Stimulated activated CD4-positive, alpha-beta T cell treated with anti-CD3 and anti-CD28 coated beads, TNF-alpha, amount 100 ng/mL, for 4 hours (primary cell): ENCODE measurements at places on chromosomes 7 and 10.

- DNase-seq = no peak
These were observed 156.3 kb upstream of the PRSS58 start for GRCh38 chr7:142414135-142414534.

- DNase-seq = no peak
These were observed 75.7 kb upstream of the PDE1C start for GRCh38 chr7:32145911-32146310.

DNA sequence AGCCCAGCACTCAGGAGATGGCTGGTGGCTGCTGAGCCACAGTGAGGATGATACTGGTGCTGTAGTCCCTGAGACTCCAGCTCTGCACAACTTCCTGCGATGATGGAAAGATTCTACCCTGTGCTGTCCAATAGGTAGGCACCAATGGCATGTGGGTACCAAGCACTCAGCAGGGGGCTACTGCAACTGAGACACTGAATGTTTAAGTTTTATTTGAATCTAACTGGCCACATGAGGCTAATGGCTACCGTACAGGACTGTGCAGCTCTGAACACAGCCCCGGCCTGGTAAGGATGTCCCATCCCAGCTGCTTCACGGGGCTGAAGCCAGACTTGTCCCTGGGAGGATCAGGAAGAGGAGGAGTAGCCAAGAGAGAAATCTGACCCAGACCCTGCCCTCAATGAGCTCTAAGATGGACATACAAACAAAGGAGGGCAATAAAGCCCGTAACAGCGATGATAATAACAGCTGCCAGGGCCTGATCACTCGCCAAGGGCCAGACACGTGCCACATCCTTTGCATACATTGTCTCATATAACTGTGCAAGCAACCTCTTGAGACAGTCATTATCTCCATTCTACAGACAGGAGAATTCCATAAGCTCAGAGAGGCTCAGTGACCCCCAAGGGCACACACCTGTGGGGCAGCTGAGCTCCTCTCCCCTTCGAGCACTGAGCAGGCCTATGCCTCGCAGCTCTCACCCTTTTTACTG lies 3.8 kb downstream of the GPRIN2 start:
- no peak for DNase-seq

DNA sequence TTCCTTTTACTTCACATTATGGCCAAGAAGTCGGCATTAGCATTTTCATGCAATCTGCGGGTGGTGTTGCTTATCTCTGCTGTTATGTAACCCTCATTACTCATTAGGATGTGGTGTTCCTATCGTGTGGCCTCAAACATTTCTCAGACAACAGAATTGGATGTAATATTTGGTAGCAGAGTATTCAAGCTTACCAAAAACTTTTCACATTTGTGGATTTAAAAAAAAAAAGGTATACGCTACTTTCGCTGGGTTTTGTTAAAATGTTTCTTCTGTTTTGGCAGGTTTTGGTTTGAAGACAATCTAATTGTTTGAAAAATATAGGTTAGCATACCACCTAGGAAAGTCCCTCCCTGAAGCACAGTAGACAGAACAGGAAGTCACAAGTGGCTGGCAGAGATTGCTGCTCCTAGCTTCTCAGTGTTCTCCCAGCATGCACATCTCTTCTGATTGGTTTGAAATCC lies 128.8 kb downstream of the GATA3 start:
- no peak for DNase-seq

DNA sequence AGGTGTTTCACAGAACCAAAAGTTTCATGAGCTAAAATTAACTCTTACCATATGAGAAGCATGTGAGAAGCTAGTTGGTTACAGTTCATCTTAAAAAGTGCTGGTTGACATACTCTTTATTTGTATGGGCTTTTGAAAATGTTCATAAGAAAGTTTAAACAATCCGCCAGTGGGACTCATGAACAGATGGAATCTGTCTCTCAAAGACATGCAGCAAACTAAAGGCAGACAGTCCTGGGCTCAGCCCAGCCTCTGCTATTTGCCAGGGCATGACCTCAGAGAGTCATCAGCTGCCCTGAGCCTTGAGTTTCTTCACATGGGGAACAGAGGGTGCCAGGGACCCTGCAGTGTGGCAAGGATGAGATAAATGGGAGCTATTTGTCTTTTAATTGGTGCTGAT lies 3.2 kb downstream of the PYROXD2 start:
- no peak for DNase-seq

- no peak for DNase-seq
These were observed 89.0 kb downstream of the JMJD1C start for GRCh38 chr10:63376560-63377304.

GRCh38 chr10:92848037-92848440 lies 281 bp upstream of the EXOC6 start:
- no peak for DNase-seq

GRCh38 chr7:95589031-95589430 lies 7.3 kb downstream of the PDK4 start:
- no peak for DNase-seq

DNA sequence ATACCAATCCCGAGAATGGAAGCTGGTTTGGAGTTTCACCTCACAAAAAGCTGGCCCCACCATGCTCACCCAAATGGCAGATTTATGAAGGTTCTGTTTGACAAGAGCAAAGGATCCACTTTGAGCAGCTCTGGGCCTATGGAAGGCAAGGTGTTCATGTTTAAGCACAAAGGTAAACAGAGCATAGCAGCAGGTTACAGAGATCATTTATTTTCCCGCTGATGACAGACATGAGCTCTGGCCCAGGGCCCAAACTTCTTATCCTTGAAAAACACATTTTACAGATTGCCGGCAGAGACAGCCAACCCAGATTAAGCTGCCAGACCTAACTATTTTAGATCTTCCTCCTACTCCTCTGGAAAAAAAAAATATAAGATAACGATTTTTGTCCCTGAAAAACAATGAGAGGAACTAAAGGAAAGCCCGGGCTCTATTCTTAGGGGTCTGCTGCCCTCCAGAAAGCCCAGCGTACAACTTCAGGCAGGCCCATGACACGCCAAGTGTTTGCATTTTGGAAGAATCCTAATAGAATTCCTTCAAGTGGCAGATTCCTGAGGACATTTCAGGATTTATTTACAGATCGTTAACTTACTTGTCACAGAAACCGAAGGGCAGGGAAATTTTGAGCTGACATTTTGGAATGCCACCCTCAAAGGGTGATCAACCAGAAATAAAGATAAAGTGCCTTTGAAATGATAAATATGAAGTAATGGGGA lies 40.0 kb downstream of the SYPL1 start:
- no peak for DNase-seq

GRCh38 chr7:66860767-66861166 lies 60.3 kb upstream of the TMEM248 start:
- DNase-seq = no peak

DNA sequence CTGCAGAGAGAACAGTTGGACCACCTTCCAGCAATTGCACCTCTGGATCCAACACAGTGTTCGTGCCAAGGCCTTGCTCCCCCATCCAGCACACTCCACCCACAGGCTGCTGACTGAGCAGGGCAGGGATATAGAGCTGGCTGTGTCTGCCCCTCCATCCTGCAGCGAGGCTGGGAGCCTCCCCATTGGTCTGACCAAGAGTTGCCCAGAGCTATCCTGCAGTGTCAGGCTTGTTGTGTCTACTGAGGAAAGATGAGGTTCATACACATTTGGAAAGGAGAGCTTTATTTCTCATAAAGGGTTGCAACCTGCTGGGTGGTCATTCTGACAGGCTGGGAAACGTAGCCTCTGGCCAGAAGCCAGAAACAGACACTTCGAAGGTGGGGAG lies 27.1 kb downstream of the PRF1 start:
- no peak for DNase-seq

DNA sequence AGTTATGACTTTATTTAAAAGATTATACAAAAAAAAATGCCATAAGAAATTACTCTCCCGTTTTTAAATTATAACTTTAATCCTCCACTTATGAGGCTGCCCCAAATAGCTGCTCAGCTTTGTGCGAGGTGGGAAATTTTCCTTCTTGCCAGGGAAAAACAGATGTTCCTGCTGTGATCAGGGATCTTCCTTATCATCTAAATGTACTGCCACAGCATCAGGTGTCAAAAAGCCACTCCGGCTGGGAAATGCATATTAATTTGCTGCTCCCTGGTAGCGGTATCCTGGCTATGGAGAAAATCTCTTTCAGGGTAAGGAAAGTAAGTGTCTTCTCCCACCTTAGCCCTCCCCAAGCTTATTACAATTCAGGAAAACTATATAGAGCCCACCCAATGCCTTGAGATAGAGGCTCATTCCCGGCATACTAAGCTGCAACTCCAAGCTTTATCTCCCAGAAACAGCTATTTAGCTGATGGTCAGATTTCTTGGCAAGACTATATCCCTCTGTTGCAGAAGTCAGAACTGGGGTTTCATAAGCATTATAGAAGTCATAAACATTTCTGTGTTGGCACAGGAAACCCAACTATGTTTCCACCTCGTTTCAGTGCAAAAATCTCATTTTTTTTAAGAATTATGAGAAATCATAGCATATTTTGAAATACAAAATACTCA lies 360.4 kb downstream of the PARD3 start:
- DNase-seq = no peak

- DNase-seq = no peak
These were observed 166.2 kb upstream of the CACNA2D1 start for GRCh38 chr7:82609746-82610145.

DNA sequence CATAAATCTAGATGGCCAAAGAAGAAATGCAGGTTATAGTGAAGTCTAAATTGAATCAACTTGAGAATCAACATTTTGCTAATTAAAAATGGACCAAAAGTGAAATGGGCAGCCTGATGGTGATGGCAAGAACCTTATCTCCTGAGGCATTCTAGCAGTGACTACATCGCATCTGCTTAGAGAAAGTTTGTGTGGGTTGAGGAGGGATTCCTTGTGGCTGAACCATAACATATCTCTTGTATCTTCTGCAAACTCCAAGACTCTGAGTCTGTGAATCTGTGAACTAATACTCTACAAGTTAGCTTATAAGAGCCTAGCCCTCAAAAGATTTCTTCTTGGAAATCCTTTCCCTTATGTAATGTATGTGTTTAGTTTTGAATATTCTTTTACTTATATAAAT lies 85.6 kb downstream of the PRKG1 start:
- no peak for DNase-seq

DNA sequence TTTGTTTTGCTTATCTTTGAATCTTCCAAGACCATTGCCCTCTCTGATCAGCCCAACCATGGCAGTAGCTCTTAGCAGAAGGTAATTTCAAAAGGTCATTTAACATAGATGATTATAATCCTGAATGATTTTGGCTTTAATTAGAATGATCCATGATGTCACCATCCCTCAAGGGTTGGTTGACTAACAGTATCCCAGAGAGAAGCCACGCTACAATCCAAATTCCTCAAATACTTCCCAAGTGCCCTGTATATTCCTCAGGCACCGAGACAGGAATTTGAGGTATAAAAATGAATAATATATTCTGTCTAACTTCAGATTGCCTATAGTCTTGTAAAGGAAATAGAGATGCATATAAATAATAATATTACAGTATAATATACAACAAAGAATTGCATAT lies 42.1 kb upstream of the TMEM196 start:
- no peak for DNase-seq

DNA sequence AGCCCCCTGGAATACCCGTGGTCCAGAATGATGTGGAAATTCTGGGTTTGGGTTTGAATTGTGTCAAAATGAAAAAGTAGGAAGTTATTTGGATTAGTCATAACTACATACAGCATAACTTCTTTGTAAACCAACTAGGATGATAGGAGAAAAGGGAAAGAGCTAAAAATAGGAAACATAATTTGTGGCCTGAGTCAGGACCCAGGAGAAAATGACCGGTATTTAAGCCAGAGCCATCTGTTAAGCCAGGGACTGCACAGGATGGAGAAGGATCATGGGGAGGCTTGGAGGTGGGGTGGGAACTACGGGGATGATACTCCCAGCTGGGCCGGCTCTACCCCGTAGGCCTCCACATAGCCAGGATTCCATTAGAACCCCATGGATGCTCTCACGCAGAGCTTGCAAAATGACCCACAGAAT lies 98.6 kb downstream of the MYOF start:
- DNase-seq = no peak

DNA sequence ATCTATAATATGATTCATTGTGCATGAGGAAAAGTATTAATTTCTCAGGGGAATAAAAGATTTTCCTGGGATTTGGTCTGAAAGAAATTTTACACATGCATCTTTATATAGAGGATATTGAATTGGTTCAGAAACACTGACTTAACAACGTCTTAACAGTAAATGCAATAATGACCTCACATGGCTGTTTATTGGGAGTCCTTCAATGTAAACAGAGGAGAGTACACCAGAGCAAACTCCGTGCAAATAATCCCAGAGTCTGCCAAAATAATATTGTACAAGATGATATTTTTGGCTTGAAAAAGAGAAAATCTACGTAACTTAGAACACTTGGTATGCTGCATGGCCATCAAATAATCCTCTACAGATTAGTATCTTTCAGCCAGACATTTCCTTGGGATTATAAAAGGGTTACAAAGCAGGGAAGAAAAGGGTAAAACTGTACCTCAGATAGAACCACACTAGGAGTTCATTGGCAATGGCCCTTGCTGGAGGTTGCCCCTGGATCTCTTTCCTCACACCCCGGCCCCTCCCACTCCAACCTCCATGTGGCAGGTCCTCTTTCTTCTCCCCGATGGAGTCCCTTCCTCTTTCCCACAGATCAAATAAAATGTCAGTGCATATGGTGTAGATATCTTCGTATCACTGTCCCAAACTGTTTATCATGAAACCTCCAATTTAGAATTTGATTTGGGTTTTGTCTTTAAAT lies 196.4 kb downstream of the EVX1 start:
- no peak for DNase-seq

DNA sequence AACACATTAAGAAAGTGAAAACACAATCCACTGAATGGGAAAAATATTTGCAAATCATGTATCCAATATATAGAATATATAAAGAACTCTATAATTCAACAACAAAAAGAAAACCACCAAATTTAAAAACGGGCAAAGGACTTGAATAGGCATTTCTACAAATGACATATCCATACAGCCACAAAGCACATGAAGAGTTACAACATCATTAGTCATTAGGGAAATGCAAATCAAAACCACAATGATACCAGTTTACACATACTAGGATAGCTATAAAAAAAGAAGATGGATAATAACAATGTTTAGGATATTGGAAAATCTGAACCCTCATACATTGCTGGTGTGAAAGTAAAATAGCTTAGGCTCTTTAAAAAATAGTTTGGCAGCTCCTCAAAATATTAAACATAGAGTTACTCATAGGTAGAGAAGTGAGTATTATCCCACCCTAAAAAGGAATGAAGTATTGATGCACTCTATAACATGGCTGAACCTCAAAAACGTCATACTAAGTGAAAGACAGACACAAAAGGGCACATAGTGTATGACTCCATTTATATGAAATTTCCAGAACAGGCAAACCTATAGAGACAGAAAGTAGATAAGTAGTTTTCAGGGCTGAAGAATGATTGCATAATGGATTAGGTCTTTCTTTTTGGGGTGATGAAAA lies 4.5 kb downstream of the ZPBP start:
- no peak for DNase-seq

DNA sequence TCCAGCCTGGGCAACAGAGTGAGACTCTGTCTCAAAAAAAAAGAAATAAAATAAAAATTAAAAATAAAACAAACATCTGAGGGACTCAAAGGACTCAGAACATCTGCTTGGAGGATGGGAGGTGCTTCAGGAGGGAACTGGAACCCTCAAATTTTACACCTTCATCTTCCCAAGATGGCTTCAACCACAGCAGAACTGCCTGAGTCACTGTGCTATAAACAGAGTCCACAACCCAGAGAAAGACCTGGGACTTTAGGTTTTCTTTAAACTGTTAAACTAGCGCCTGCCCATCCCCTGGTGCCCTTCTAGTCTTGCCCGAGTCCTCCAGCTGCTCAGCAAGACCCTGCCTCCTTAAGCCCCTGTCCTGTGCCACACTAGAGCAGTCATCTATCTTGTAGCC lies 40.8 kb downstream of the RGS10 start:
- no peak for DNase-seq

- DNase-seq = no peak
These were observed 4.3 kb downstream of the PGAM2 start for GRCh38 chr7:44060948-44061644.
